ENCODE measurements at places on chromosomes 5 and 9.

GRCh38 chr5:150429410-150429873 lies 16.7 kb upstream of the CD74 start:
- DNase-seq = no peak

DNA sequence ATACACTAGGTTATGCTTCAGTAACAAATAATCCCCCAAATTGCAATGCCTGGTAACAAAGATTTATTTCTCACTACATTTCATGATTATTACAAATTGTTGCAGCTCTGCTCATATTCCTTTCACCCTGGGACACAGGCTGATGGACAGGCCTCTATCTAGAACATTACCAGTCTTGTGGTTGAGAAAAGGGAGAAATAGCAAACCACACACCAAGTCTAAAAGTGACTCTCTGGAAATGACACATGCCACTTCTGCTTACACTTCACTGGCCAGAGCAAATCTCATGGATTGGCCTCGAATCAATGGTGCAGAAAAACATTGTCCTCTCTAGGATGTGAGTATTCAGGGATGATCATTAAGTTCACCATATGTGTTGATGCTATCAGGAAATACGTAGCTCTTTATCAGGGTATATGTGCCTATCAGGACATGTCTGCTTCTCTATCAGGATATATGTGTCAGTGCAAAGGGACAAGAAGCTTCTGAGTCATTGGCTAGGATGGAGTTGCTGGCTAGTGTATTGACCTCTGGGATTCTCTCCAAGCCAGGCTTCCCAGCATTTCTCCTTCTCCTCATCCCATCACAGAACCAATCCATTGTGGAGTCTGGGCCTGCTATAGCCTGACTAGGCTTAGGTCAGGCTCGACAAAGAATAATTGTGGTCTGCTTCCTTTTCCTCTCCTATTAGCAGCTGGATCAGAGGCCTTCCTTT lies 91.1 kb upstream of the CEP78 start:
- no peak for DNase-seq

- DNase-seq = no peak
These were observed 185.0 kb downstream of the MED10 start for GRCh38 chr5:6193310-6193709.

DNA sequence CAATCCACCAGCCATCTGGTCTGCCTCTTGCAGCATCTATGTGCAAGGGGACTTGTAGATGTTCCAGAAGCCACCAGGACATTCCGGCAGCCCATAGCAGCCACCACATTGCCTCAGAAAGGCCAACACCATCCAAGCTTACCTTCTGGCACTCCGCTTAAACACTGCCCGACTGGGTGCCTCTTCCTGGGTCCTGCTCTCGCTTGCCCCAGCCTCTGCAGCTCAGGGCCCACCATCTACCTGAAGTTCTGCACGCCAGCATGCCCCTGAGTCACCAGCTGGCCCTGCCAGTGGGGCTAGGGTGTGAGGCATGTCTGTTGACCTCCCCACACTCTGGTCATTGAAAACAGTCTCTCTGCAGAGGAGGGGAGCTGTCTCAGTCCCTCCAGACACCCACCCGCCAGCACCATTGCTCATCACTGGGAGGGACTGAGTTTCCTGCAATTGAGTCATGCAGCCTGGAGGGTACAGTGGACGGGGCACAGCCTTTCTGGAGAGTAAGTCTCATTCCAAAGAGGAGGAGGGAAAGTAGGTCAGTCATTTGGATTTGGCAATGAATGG lies 16.9 kb upstream of the COL5A1 start:
- DNase-seq = no peak

DNA sequence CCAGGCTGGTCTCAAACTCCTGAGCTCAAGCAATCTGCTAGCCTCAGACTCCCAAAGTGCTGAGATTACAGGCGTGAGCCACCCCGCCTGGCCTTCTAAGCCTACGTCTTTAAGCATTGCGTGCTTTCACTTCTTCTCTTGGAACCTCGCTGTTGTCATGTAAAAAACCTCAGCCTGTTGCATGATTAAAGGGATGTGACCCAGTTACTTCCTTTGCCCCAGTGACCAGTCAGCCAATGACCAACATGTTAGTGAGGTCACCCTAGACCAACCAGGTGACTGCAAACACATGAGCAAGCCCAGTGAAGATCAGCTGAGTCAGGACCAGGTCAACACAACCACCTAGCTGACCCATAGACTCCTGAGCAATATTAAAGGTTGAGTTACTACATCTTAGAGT lies 10.5 kb downstream of the KIF4B start:
- DNase-seq = no peak

DNA sequence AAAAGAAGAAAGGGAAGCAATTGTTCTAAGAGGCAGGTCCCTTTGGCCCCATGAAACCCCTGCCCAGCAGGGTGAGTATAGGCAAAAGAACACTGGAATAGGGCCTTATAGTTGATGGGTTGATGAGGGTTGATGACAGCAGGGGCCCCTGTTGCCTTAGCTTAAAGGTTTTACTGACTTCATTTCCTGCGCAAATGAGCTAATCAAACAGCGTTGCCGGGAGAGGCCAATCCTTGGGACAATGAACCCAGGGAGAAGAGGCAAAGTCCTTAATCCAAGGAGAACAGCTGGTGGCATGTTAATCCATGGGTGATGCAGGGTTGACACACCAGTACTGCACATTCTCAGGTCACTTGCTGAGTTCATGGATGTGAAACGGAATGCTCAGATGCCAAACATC lies 22.0 kb upstream of the EPB41L4B start:
- DNase-seq = no peak

- DNase-seq = no peak
These were observed 607 bp downstream of the PCSK1 start for GRCh38 chr5:96432216-96433065.

DNA sequence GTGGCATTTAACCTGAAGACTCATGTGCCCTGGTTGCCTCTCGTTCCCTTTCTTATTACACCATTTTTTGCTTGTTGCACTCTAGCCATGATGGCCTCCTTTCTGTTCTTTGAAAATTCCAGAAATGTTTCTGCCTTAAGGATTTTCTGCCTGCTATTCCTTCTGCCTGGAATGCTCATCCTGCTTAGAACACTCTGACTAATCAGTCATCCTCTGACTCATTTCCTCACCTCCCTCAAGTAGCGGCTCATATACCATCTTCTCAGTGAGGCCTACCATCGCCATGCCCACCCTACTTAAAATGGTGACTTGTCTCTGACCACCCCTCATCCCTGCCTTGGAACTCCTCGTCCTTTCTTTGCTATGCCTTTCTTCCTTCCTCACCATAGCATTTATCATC lies 68.8 kb downstream of the KIF4B start:
- DNase-seq = no peak

DNA sequence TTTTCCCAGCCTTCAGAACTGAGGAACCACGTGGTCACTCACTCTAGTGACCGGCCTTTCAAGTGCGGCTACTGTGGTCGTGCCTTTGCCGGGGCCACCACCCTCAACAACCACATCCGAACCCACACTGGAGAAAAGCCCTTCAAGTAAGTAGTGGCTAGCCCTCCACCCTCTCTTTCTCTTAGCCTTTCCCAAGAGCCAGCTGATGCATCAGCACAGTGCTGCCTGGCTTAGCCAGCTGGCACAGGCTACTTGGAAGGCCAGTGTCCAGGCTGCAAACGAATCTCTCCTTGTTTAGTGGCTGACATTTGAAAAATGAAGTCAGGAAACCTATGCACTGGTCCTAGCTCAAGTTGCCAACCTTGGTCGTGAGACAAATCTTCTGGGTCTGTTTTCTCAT lies 91.1 kb downstream of the PRDM6 start:
- DNase-seq = no peak
